Calu3 (cell line): ENCODE measurements at places on chromosomes 6 and 20. TPM values are rescaled to one million over a fixed set of nuclear protein-coding genes. Genes with fewer than 3 reads are reported as not detected.

GCNT2 gene
- total RNA-seq: 14.3 and 18.0 TPM in 2 replicates

- no peak for DNase-seq
These were observed 169.2 kb downstream of the DTNBP1 start for GRCh38 chr6:15493437-15494168.

DNA sequence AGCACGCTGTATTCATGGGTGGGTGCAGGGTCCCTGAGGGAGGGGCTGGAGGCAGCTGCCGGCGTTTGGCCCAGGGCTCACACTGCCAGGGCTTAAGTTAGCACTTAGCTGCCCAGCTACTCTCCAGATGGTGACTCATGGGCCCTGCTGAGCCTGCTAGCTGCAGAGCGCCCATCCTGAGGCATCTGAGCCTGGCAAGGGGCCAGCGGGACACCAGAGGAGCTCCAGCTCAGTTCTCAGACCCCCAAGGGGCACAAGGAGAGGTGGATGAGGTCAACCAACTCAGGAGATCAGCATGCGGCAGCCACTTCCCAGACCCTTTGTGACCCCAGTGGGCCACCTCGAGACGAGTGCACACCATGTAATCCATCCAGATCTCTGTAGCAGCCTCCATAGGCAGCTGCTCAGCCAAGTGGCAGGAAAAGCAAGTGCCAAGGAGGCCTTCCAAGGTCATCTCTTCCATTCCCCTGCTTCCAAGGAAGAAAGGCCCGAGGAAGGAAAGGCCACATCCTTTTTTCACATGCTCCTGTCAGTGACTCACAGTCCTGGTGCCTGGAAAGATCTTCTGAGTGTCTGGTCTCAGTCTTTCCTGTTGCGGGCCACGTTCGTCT is 35.3 kb downstream of the FOXP4 start:
- DNase-seq: no peak

DNA sequence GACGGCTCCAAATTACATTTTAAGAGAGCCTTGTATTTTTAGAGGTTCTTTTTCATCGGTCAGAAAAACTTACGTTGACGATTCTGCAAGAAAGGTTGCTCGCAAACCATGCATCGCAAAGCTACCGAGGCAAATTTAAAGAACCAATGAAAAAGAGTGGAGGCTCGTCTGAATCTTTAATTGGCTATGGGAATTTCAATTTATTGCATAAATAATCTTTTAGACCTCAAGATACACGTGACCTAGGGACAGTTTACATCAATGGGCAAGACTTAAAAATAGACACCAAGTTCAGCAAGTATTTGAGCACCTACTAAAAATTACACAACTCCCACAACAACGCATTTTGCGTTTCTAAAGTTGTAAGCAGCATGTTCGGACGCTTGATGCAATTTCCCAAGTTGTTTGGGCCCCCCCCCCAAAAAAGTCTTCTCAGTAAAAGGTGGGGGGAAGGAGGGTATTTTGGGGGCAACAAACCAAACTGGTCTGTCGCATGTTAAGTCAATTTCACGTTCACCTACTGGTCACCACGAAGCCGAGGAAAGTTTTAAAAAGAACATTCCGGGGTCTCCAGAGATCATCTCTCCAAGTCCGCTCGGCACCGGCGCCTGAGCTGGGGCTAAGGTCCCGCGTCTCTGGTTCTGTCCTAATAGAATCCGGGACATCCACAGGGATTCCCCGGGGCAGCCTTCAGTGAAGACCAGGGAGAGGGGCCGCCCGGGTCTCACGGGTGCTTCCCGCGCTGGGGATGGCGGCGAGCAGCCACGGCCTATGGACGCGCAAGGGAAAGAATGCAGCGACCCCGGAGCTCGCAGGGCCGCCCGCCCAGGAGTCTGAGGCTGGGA is 851 bp downstream of the SNX5 start:
- no peak for DNase-seq

DNA sequence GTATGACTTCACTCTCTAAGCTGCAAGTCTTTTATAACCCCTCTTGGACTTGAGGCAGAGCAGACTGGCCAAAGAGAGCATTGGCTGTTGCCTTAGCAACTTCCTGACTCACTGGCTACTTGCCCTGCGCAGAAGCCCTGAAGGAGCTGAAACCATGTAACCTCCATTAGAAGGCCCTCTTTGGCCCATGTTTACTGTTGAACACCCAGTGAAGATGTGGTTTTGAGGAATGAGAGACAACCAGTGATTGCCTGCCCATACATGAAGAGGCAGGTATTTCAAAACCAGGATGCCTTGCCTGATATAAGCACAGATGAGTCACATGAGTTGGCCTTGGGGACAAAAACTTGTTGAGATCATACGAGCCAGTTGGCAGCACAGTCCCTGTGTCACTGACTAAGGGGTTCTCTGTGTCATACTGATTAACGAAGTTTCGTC is 182.5 kb downstream of the EDN1 start:
- DNase-seq: no peak

DNA sequence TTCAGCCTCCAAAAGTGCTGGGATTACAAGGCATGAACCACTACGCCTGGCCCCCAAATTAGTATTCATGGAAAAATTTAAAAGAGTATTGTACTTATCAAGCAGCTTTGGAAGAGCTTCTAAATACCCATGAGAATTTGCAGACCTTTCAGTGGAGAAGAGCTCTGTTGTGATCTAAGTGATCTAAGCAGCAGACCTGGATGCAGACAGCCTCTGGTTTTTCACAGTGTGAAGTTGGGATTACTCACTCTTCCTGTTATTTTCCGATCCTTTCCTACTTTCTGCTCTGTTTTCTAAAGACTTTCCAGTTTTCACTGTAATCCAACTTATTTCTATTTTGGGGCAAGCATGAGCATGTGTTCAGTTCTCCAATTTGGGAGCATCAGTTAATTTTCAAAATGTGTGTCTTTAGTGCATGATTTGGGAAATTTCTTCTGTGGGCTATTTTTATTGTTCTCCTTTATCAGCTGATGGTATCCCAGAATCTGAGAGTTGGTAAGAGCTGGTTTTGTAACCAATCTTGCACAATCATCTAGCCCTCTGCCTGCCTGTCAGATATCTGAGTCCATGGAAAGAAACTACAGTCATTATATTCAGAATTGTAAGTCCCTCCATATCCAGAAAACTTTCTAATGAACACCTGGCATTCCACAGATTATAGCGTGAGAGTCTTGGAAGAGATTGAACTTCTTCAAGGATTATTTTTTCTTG is 207.7 kb upstream of the DTNBP1 start:
- DNase-seq: no peak

- DNase-seq: no peak
These were observed 16.0 kb downstream of the TM9SF4 start for GRCh38 chr20:32125506-32125905.

MTHFD1L gene
- 37.2 and 47.8 TPM in 2 replicates for total RNA-seq

BIRC7 gene
- 0.26 TPM in 1 of 2 replicates, not detected in the other for total RNA-seq

DNA sequence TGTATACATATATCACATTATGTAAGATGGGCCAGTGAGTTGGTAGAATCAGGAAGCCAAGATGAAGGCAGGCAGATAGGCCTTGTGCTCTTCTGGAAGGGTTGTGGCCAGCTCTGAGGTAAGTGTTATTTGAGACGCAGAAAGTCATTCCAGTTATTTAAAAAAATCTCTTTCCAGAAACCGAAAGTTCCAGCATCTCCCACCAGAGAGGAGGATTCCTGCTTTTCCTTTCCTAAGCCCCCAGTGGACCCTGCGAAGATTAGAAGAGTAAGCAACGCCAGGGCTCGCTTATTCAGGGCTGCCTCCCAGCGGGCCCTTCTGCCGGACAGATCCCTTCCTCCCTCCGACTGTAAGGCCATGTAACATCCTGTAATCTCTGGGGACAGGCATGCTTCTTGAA is 20.4 kb downstream of the ARMC2 start:
- no peak for DNase-seq

TMEM30A gene
- total RNA-seq: 105 and 141 TPM in 2 replicates

WASF1 gene
- total RNA-seq: 11.3 and 12.7 TPM in 2 replicates

DNA sequence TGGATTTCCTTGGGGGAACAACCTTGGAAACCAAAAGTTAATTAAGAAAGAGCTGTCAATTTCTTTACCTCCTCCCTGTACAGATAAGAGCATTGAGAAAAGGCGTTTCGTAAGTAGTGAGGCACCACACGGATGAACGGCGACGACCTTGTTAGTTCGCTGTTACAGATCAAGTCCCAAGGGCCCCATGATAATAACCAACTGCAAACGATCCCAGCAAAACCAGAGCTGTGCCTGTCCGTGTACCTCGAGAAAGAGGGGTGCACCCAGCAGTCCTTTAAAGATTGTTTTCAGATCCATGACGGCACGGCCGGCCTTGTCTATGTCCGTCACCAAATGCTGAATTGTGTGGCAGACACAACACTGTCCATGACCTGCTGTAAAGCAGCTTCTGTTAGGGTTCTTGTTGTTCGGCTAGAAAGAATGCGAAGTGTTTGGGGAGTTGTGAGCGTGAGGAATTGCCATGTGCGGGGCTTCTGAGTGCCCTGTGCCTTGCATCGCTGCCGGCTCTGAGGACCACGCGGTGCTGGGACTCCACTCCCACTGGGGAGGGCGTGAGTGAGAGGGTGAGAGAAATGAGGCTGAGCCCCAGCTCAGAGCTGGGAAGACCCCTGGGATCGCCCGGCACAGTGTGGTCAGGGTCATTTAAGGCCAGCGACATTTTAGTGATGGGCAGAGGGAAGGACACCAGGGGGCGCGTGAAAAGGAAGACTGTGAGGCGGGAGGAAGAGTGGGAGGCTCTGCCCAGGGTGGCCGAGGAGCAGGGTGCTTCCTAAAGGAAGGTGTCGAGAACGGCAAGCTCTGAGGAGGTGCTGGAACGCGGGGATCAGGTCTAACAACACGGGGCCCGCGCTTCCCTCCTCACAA is 136.8 kb upstream of the RPS6KA2 start:
- DNase-seq: no peak

BMP6 gene
- total RNA-seq: 0.17 and 0.27 TPM in 2 replicates

DNA sequence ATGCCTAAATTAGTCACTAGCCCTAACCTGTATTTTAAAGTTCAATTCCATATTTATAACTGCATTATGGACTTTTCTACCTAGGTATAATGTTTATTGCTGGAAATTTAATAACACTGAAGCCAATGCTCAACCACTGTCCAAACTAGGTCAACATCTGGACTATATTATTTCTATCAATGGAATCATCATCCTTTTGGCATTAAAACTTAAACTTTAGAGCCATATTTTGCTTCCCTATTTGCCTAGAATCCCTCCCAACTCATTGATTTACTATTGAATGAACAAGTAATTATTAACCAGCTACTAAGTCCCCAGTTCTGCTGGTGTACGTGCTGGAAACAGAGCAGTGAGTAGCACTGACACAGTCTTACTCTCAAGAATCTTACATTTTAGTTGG is 291.7 kb upstream of the SPTLC3 start:
- no peak for DNase-seq

DNA sequence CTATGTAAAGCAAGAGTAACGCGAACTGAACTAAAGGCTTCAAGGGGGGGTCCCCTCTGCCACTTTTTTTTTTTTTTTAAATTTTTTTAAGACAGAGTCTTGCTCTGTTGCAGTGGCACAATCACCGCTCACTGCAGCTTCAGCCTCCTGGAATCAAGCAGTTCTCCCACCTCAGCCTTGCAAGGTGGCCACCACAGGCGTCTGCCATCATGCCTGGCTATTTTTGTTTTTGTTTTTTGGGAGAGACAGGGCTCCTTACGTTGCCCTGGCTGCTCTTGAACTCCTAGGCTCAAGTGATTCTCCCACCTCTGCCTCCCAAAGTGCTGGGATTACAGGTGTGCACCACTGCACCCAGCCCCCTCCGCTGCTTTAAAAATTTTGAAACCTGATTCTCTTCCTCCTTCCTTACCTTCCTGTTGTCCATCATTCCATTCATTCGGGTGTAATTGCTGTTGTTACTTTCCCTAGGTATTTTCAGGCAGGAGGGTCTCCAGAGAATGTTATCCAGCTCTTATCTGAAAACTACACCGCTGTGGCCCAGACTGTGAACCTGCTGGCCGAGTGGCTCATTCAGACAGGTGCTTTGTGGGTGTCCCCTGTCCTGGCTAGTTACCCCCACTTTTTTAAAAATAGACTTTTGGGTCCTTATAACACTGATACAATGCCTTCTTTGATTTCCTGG is 5.4 kb downstream of the NELFCD start:
- no peak for DNase-seq

DNA sequence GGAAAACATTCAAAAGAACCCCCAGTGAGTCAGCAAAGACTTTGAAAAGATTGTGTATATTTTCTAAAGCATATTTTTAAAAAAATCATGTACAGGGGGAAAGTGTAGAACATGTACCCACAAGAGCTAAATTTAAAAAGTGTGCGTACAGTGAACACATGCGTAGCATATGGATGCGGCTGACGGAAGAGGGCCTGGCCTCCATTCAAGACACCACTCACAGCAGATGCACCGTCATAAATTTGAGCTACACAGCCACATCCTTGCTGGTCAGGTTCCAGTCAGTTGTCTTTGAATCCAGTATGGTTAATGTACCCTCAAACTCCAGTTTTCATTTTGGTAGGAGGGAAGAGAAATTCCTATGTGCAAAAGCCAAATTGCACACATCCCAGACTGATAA is 54.3 kb upstream of the SPACA1 start:
- DNase-seq: no peak
